ENCODE measurements at places on chromosomes 16 and 17.

- DNase-seq = peak; percentile 46
Observed at GRCh38 chr17:32783602-32784001, 93.3 kb downstream of the MYO1D start.

DNA sequence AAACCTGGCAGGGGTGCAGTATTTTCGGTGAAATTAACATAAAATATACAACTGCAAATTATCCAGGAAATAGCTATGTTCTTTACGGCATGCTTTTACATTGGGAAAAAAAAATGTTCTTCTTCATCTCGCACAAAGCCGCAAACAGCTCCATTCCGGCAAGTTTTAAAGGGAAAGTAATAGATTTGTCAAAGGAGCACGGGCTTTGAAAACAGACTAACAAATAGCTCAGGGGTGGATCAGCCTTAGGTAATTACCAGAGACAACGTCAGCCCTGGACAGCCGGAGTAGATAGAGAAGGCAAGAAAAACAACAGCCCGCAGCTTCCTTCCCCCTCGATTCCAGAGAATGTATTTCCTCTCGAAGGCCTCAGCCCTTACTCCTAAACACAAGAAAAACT is 222.5 kb downstream of the C16orf78 start:
- no peak for DNase-seq

DNA sequence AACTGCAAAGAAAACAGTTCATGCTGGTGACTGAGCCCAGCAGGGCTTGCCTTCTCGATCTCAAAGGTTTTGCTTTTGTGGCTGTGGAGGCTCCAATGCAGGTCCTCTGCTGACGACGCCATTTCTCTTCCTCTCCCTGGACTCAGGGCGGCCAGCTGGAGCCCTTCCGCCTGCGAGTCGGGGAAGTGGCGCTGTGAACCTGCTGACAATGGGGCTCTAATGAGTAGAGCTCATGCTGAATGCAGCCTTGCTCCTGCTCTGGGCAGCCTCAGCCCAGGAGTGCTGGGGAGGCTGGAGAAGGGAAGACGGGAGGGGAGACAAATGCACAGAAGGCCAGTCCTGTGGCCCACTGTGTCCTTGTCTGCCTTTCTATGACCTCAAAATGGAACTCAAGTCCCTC is 43.8 kb downstream of the VAC14 start:
- DNase-seq = no peak

DNA sequence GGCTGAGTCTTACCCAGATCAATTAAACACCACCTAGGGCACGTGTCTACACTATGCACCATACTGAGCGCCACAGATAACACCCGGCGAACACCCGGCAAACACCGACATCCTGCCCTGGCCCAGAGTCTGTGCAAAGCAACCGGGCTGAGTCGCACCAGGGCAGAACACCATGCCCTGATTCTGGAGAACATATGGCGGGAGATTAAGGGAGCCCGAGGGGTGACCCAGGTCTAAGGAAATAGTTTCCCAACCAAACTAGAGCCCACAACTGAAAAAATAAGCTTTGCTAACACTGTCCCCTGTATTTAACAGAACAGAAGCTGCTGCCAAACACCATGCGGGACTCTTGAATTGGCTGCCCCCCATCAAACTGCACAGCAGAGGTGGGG is 22.1 kb downstream of the MYO18A start:
- DNase-seq = no peak

GRCh38 chr17:41256291-41256685 is 1.1 kb downstream of the KRTAP9-9 start:
- DNase-seq = no peak

- no peak for DNase-seq
Observed at GRCh38 chr17:67272312-67273047, 27.5 kb upstream of the HELZ start.

DNA sequence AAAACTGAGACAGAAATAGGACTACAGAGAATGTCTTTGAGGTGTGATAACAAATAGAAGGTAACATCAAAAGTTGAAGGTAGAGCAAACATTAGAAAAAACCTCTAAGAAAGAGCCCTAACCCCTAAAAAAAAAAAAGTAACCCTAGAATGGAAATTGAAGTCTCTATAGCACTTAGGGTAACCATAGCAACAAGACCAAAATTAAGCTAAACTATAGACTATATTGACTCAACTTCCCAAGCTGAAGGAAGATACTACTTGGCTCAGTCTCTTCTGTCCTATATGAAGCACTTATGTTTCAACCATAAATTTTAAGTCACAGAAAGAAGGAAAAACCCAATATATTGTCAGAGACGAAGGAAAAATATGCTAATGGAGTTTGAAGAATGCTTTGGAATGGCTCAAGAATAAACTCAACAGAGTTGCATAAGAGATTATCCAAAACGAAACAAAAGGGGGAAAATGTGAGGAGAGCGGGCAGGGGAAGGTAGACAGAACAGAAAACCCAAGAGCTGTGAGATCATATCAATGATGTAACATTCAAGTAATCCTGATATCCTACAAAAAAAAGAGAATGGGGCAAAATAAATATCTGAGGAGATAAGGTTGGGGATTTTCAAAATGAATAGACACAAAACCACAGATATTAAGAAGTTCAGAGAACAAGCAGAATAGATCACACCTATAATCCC is 88.4 kb downstream of the USP32 start:
- no peak for DNase-seq

- DNase-seq = no peak
Observed at GRCh38 chr17:55190748-55191147, 74.0 kb upstream of the HLF start.

GRCh38 chr16:48137822-48138221 is 18.0 kb downstream of the ABCC12 start:
- no peak for DNase-seq

DNA sequence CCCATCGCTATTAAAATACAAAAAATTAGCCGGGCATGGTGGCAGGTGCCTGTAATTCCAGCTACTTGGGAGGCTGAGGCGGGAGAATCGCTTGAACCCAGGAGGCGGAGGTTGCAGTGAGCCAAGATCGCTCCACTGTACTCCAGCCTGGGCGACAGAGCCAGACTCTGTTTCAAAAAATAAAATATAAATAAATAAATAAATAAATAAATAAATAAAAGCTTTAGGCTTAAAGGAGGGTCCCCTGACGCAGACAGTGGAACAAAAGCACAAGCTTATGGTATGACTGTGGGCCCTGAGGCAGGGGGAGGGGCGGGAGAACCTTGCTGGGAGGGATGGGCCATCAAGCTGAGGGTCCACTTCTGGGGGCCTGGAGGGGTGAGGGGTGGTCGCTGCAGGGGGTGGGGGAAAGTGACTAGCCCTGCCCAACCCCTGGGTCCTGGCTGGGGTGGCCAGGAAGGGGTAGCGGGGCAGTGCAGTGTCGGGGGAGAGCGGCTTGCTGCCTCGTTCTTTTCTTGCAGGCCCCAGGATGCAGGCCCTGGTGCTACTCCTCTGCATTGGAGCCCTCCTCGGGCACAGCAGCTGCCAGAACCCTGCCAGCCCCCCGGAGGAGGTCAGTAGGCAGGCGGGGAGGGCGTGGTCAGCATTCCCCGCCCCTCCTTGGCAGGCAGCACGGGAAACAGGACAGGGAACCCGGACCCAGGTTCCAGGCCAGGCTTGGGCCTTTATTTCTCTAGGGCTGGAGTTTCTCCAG is 4.7 kb downstream of the SERPINF1 start:
- no peak for DNase-seq

- peak; percentile 49 for DNase-seq
Observed at GRCh38 chr17:17140590-17140980, 65.5 kb downstream of the PLD6 start.

DNA sequence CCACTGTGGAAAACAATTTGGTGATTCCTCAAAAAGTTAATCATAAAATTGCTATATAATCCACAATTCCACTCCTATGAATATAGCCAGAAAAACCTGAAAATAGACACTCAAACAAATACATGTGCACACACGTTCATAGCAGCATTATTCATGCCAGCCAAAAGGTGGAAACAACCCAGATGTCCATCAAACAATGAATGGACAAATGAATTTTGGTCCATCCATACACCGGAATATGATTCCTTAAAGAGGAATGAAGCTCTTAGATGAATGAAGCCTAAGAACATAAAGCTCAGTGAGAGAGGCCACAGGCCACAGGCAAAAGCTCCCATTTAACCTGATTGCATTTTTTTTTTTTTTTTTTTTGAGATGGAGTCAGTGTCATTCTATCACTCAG is 114.6 kb upstream of the TNRC6C start:
- DNase-seq = peak; percentile 29

- no peak for DNase-seq
Observed at GRCh38 chr16:89423681-89424260, 66.6 kb downstream of the ANKRD11 start.

GRCh38 chr16:88681084-88681680 is 5.1 kb downstream of the SNAI3 start:
- DNase-seq = no peak

GRCh38 chr16:85424260-85425073 is 188.7 kb upstream of the GSE1 start:
- no peak for DNase-seq

DNA sequence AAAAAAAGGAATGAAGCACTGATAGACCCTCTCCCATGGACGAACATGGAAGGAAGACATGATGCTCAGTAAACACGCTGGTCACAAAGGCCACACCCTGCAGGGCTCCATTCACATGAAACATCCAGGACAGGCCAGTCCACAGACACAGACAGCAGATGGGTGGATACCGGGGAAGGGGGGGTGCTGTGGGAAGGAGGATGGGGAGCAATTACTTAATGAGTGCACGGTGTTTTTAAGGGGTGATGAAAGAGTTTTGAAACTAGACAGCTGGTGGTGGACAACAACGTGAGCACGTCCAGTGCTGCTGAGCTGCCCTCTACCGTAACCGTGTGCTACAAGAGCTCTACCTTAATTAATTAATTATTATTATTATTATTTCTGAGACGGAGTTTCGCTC is 6.0 kb upstream of the SLC16A3 start:
- DNase-seq = no peak

- no peak for DNase-seq
Observed at GRCh38 chr17:40588552-40588951, 23.3 kb upstream of the CCR7 start.

- DNase-seq = peak; percentile 54
Observed at GRCh38 chr17:58084317-58084981, 1.2 kb downstream of the DYNLL2 start.

GRCh38 chr17:34095106-34095505 is 160.0 kb upstream of the CCL2 start:
- no peak for DNase-seq

DNA sequence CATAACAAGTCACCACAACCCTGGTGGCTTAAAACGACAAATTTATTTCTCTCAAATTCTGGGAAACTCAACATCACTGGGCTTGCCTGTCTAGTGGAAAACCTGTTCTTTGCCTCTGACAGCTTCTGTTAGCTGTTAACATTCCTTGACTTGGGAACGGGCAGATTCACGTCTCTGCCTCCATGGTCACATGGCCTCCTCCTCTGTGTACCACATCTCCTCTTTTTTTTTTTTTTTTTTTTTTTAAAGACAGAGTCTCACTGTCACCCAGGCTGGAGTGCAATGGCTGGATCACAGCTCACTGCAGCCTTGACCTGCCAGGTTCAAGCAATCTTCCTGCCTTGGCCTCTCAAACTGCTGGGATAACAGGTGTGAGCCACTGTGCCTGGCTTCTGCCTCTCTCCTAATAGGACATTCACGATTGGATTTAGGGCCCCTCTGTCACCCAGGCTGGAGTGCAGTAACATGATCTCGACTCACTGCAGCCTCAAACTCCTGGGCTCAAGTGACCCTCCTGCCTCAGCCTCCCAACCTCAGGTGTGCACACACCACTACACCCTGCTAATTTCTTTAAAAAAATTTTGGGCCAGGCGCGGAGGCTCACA is 11.7 kb upstream of the LLGL1 start:
- DNase-seq = no peak

DNA sequence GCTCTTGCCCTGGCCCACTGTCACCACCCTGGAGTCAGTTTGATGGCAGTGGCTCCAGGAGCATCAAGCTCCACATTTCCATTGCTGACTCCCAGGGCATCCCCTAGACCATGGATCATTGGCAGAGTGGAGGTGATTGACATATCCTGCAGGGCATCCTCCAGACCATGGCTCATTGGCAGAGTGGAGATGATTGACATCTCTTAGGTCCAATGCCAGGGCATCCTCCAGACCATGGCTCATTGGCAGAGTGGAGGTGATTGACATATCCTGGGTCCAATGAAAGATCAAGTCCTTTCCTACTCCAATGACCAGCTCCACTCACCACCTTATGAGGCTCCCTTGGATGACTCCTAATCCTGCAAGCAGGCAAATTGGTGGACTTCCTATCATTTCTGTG is 174.3 kb upstream of the NLRP1 start:
- DNase-seq = peak; percentile 63

- DNase-seq = no peak
Observed at GRCh38 chr17:5800131-5800530, 215.8 kb upstream of the NLRP1 start.

DNA sequence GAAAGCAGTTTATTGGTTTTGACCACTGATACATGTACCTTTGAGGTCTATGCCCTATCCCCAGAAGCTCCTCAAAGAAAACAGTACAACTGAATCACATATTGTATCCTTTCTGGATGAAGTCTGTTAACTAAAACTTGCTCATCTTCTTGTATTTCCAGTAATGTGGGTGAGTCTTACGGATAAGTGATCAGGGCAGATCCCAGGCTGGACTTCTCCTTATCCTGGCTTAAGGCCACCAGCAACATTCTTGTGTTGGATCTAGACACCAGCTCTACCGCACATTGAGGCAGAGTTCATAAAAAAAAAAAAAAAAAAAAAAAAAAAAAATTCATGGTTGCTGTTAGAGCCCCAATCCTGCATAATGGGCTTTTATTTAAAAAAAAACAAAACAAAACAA is 536.7 kb upstream of the HSBP1 start:
- DNase-seq = no peak

GRCh38 chr17:19712436-19713004 is 3.9 kb downstream of the SLC47A2 start:
- DNase-seq = no peak

- DNase-seq = no peak
Observed at GRCh38 chr17:8314797-8315763, 5.0 kb downstream of the ARHGEF15 start.

DNA sequence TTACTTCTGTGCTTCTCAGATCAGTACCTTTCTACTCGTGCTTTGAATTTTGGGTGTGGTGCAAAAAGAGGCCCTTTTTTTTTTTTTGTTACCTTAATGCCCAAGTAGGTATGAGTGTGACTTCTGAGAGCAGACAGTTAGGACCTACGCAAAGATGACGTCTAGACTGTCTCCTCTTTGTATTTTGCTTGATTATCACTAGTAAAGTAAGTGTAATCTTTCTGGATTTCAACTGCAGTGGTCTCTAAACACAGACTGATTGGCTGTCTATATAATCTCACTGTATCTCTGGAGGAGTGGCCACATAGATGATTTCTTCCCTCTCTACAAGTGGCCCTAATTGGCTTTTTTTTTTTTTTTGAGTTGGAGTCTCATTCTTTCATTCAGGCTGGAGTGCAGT is 11.5 kb upstream of the CDK5R1 start:
- no peak for DNase-seq

DNA sequence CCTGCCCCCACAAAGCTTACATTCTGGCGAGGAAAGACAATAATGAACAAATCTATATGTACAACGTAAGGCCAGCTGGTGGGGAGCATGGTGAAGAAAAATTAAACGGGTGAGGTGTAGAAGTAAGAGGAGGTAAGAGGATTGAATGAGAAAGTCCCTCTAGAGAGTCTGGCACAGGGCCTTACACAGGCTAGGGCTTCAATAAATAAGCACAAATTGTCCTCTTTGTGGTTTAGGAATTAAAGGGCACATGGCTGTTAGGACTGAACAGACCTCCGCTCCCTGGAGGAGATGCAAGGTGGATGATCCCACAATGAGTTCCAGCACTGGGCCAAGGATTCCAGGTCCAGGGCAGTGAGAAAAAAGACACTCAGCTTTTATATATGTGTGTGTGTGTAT is 43.1 kb upstream of the HAPSTR1 start:
- DNase-seq = no peak

GRCh38 chr17:12024327-12024726 is 3.6 kb downstream of the MAP2K4 start:
- DNase-seq = peak; percentile 80
